Effector CD4-positive, alpha-beta T cell (primary cell): ENCODE measurements at places on chromosomes 5 and 9.

GRCh38 chr5:128857076-128857677, 108.1 kb upstream of the SLC27A6 start:
- DNase-seq = no peak

DNA sequence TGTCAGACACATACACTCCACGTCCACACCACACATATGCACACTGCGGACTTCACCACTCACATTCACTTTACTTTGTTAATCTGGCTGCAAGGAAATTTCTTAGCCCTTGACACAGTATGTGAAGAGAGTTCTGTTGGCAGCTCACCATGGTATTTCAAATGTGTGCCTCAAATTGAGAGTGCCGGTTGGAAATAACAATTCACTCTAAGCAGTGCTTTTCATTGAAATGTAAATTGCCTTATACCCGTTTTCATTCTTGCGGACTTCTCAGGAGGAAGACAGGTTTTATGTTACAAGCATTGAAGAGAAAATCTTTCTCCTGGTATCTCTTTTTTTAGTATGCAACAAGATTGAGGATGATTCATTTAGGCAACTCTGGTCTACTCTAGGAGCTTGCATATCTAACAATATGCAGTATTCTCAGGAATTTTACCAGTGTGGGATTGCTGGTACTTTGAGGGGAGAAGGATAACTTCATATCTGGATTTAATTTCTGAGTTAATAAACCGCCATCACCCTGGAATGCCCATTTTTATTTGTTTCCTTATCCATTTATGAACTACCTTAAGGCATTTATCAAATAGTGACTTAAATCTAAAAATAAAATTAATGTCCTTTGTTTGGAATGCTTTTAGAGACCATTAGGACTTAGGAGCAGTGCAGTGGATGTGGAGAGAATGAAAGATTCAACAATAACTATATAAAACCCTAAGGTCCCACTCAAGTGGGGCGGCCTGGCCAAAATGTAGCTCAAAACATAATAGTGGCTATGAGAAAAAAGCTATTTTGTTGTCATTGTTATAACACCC, 87.0 kb downstream of the IQGAP2 start:
- no peak for DNase-seq

DNA sequence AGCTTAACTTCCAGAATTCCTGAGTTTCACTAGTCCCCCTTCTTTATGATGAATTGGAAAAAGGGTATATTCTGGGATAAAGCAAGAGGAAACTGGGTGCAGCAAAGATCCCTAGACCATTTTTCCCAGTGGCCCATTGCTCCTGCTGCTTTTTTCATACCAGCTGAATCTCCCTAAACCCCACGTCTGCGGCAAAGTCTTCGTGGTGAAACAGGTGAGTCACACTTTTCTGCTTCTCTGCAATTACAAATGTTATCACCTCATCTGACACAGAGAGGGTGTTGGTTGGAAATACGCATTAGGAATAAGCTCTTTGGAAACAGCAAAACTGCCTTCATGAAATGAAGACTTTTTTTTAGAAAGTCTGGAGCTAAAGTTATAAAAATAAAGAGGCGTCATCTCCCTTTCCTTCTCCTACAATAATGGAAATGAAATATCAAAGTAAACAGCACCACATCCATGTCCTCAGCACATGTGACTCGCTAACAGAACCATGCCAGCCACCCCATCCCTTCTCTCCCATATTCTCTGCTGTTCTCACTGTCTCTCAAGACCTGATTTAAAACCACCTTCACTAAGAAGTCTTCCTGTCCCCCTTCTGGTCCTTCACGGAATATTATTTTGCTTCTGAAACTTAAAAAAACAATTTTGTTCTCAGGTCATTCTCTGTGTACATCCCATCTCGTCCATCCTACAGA, 39.5 kb upstream of the GLRX start:
- DNase-seq = no peak

- no peak for DNase-seq
Measured at GRCh38 chr5:38809388-38810359, 36.1 kb upstream of the OSMR start.

- no peak for DNase-seq
Measured at GRCh38 chr5:82211855-82212572, 66.1 kb downstream of the RPS23 start.

DNA sequence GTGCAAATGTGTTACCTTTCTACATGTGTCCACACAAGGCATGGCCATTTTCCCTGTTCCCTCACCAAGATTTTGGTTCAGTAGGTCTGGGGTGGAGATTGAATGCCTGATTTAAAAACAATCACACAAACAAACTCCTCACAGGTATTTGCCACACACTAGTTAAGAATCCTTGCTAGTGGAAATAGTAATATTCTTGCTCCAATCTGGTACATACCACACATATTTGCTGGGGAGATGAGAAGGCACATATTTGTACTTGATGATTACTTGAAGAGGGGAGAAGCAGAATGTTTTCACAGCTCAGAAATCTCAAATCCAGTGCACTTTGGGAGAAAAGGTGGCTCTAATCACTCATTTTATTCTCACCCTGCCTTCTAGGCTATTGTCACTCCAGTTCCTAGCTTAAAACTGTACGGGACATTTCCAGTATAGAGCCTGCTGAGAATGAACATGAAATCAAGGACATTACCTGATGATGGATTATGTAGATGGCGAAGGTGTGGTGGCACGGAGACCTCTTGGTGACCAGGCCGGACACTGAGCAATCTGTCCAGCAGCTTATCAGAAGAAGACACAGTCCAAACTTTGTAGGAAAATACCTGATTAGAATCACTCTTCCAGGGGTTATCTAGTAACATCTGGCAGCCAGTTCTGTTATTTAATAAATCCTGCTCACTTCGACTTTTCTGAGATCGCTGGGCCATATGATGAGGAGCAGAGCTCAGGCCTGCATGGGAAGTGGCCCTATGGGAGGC, 116.1 kb upstream of the IL6ST start:
- DNase-seq = no peak

DNA sequence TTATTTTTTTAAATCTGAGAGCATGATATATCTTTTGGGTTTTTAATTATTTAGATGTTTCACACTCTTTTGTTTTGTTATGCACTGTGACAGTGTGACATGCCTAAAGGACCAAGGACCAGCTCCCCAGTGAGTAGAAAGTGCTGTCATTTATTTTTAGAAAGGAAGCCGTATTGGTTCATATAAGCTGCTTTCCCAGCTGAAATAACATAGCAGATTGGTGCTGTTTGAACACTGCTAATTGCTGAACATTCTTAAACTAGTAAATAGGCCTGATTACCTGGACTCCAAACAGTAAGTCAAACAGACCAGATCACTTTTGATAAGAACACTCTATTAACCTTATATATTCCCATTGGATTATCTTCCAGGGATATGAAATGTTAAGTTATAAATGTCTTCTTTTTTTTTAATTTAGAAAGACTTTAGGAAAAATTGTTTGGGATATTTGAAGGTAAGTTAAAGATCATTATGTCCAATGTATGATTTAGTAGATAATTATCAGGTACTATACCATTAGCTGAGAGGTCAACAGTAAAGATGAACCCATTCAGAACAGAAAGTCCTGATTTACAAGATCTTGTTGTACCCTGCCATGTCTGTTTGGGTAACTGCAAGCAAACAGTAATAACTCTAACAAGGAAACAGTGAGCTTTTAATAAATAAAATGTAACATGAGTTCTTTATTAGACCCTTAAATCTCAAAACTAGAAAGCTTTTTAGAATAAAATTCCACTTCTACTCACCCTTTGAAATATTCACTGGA, 27.8 kb upstream of the ELL2 start:
- no peak for DNase-seq

DNA sequence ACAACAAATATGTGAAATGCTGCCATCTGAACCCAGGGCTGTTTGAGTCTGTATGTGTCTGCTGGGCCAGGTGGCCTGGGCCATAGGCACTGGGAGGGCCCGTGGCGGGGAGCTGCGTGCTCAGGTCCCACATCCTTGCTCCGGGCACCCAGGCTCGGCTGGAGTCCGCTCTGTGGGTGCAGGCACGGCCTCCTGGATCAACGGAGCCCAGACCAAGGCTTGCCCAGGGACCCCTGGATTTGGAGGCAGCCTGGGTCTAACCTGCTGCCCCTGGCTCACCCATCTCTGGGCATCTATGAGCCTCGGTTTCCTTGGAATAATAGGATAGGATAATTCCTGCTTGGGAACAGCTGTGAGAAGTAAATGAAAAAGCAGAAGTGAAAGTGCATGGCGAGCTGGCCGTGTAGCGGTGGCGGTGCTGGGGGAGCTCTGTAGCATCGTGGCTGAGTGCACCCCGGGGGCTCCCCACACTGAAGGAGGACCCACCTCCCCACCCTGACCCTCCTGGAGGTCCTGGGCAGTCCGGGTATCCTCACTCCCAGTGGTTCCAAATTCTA, 1.2 kb downstream of the CDHR2 start:
- no peak for DNase-seq

DNA sequence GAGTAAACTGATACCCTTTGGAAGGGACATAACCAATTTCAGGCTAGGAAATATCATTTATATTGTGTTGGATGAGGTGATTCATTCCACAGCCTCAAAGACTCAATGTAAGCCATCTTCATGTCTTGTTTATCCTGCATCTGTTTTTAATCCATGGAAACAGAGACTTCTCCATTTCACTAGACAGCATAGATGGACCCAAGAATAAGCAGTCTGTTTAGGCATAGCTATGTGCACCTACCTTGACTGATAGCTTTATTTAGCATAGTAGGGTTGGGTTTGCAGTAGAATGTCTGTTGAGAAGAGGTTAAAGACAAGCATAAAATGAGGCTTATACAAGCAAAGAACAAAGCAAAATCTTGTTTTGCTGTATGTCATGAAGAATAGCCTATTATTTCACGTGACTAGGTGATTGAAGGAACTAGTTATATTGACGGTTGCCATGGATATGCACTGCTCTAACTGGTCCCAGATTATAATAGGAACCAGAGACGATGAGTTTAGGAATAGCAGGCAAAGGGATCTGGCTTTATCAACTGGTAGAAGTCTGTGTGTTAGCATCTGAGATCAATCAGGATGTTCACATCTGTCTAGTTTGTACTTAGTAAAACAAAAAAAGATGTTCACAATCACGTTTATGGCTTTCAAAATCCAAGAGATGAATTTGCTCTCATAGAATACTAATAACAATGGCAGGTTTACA, 154.8 kb upstream of the KLF9 start:
- DNase-seq = no peak

- DNase-seq = no peak
Measured at GRCh38 chr5:131654776-131655175, 19.7 kb upstream of the RAPGEF6 start.

DNA sequence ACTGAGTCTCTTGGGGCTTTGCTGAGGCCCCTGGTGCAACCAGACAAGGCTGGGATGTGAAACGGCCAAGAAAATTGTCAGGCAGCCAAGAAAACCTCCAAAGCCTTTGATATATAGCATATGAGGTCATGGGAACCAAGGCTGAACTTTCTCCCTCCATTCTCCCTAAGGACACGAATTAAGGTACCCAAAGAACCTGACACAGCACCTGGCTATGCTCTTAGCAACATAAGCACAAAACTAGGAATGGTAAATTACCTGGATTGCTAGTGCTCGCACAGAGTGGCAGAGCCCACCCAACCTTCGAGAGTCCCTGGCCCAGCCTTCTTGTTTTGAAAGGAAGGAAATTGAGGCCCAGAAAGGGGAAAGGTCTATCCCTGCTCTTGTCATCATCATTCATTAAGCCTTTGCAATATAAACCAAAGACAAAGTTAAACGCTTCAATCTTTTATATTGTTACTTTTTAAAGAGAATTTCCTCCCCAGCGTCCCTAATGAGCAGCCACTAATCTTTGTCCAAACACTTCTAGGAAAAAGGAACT, 220.0 kb upstream of the NR4A3 start:
- DNase-seq = no peak

- no peak for DNase-seq
Measured at GRCh38 chr5:6615034-6615815, 17.6 kb downstream of the NSUN2 start.

- DNase-seq = no peak
Measured at GRCh38 chr9:74663439-74663838, 166.3 kb downstream of the RORB start.

DNA sequence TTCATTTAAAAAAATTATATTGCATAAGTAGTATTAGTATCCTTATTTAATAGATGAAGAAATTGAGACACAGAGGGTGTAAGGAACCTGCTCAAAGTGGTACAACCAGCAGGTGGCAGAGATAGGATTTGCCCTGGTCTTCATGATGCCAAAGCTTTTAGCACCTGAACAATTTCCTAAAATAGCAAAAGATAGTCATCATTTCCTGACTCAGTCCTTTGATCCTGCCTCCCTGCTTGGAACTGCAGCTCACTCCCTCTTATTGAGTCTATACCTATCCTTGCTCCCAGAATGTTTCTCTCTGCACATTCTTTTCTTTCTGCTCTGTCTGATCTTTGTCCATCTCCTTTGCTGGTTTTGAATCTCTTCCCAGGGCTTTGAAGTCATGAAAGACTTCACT, 155.8 kb downstream of the FRMD3 start:
- no peak for DNase-seq

DNA sequence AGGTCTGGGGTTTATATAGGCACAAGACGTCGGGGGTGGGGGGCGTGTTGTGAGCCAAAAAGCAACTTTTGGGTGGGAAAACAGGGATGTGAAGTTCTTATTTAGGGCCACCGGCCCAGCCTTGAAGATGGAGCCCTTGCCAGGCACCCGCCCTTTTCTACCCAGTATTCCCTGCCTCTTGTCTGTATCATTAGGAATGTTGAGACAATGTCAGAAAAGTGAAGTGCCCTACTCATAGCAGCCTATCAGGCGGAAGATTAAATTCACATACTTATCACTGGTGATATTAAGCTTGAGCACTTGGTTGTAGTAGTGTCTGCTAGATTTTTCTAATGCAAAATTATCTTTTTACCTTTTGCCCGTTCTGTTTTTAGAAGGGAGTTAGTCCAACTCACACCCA, 293.5 kb downstream of the CDH10 start:
- no peak for DNase-seq

DNA sequence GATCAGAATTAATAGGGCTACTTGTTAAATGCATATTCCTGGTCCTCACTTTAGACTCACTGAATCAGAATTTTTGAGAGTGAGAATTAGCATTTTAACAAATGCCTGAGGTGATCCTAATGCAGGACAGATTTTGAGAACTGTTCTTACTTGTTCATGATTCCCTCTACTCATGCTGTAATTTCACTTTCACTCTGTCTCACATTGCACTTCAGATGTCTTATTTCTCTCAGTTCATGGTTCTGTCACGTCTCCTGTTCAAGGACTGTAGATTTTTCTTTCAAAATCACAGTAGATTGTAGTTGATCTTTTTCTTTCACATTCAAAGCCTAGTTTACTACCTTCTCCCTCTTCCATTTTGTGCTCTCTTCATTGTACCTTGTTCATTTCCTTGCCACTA, 54.3 kb downstream of the ADGRV1 start:
- no peak for DNase-seq

DNA sequence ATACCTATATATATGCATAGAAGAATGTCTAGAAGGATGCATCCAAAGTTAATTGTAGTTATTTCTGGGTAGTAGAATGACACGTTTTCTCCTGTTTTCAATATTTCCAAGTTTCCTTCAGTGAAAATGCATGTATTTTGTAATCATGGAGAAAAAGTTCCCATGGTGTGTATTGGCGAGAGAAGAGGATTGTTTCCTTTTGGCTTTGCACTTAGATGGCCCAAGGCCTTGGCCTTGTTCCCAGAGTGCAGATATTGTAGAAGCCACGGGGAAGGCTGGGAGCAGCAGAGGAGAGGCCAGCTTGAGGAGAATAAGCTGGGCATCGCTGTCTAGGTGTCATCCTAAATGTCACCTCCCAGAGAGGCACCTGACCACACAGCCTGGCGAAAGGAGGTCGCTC, 44.0 kb downstream of the IRF1 start:
- DNase-seq = no peak

- DNase-seq = no peak
Measured at GRCh38 chr9:127196826-127197145, 67.8 kb upstream of the GARNL3 start.
